ENCODE measurements at places on chromosomes 11 and 22. TPM values are rescaled to one million over a fixed set of nuclear protein-coding genes. Genes with fewer than 3 reads are reported as not detected.

DNA sequence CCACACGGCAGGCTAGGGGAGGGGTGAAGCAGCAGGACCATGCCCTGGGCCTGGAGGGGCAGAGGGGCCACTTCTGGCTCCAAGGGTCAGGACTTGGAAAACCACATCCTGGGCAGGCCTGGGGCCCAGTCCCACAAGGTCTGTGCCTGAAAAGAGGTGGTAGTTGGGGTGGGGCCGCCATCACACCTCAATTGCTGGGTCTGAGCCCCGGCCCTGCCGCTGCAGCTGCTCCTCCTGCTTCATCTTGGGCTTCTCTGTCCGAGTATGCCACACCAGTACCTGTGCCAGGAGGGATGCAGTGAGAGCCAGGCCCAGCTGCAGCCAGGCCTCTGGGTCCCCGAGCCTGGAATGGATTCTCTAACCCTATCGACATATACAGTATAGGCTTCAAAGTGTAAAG is 2.5 kb downstream of the ROM1 start:
- DNase-seq, result no peak

GRCh38 chr11:11988099-11988651 is 20.3 kb downstream of the DKK3 start:
- no peak for DNase-seq

GRCh38 chr11:134993691-134994243 is 581.7 kb upstream of the B3GAT1 start:
- no peak for DNase-seq

- DNase-seq, result no peak
These were observed 82.4 kb upstream of the EIF3D start for GRCh38 chr22:36611241-36611976.

DNA sequence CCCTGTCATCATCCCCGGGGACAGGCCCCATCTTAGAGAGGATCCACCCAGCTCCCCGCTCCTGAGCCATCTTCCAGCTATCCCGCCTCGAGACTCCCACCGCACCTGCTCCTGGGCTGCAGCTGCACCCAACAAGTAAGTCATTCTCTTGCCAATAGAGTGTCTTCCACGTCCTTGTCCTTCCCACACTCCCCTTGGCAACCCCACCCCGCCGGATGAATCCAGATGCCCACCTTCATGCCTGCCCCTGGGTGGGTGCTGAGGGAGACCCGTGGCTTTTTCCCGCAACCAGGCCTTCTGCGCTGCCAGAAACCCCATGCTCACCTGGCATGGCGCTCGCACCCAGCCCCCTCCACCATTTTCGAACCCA is 11.1 kb upstream of the C11orf24 start:
- no peak for DNase-seq

GRCh38 chr11:83158965-83159901 is 2.3 kb downstream of the PCF11 start:
- DNase-seq, result peak; percentile 31

GRCh38 chr11:103844327-103845215 is 191.9 kb upstream of the DDI1 start:
- DNase-seq, result no peak

- no peak for DNase-seq
These were observed 352.5 kb upstream of the CCDC179 start for GRCh38 chr11:23212807-23213206.

DNA sequence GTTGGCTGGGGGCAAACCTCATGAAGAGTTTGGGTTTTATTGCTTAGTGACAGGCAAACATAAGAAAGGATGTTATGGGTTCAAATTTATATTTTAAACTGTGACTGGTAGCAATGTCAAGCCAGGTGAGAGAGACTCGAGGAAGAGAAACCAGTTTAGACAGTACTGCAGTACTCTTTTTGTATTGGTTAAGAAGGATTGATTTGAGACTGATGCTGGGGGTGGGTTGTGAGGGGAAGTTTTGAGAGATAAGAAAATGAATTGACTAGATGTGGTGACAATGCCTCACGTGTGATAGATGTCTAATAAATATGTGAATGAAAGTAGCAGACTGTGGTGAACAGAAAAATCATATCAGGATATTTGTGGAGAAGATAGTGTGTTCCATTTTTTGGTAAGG is 142.4 kb downstream of the DDX10 start:
- no peak for DNase-seq

DNA sequence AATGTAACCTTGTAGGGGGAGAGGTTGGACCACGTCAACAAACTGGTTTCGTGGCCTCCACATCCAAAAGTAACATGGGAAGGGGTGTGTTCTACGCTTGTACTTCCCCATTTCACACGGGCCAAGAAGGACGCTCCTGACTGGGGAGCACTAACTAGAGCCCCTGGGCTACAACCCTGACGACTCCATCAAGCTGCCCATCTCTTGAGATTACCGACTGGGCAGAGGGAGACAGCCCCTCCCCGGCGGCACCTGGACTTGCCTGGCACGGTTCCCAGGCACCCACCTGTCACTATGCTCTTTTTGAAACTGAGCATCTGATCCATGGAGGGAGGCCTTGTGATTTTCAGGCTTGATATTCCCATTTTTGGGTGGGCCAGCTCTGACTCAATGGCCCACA is 68.5 kb downstream of the SHANK2 start:
- DNase-seq, result no peak

GRCh38 chr11:11521306-11522002 is 100.4 kb downstream of the GALNT18 start:
- DNase-seq, result no peak

GRCh38 chr11:26442131-26442530 is 110.2 kb downstream of the ANO3 start:
- no peak for DNase-seq

GRCh38 chr22:31337178-31337577 is 9.0 kb downstream of the PATZ1 start:
- no peak for DNase-seq

- DNase-seq, result no peak
These were observed 11.0 kb downstream of the RRAS2 start for GRCh38 chr11:14347991-14348390.

GRCh38 chr11:121460941-121461514 is 8.3 kb upstream of the SORL1-AS1 start:
- no peak for DNase-seq

GRCh38 chr11:57361926-57362325 is 19.0 kb downstream of the PRG3 start:
- no peak for DNase-seq

GRCh38 chr11:63866211-63866610 is 27.3 kb downstream of the MARK2 start:
- peak; percentile 72 for DNase-seq

DNA sequence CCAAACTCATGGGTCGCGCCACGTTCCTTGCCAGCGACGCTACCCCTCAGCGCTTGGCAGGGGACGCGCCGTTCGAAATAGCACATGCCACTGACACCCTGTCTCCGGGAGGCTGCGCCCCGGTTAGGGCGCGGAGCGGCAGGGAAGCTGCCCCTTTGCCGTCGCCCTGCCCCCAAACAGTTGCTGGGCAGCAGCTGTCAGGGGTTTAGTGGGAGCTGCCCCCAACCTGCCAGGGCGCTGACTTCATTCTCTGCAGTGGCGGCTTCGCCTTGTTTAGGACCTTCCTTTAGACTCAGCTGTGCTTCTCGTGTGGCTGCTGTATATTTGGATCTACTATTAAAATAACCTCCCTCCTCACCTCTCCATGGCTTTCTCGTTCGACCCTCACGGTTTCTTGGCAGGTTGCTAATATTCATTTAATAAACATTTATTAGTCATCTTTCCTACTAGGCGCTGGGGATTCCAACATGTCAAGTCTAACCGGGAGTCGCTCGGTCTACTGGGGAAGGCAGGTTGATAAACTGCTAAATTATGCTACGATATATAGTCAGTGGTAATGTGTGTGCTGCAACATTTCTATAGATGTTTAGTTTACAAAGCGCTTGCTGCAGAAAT is 782 bp downstream of the TMEM109 start:
- DNase-seq, result peak; percentile 51

GRCh38 chr11:85377901-85378300 is 249.2 kb downstream of the DLG2 start:
- DNase-seq, result peak; percentile 24

- DNase-seq, result peak; percentile 41
These were observed at the start of gene FAM83F for GRCh38 chr22:39994566-39995392. Gene FAM83F (plus strand): TSS chr22:39994954. CDS start chr22:39995043, 89 bp downstream.

- DNase-seq, result peak; percentile 62
These were observed 28.8 kb downstream of the FLRT1 start for GRCh38 chr11:64064374-64065140.

GRCh38 chr11:45647329-45647728 is 18.1 kb downstream of the CHST1 start:
- DNase-seq, result no peak

DNA sequence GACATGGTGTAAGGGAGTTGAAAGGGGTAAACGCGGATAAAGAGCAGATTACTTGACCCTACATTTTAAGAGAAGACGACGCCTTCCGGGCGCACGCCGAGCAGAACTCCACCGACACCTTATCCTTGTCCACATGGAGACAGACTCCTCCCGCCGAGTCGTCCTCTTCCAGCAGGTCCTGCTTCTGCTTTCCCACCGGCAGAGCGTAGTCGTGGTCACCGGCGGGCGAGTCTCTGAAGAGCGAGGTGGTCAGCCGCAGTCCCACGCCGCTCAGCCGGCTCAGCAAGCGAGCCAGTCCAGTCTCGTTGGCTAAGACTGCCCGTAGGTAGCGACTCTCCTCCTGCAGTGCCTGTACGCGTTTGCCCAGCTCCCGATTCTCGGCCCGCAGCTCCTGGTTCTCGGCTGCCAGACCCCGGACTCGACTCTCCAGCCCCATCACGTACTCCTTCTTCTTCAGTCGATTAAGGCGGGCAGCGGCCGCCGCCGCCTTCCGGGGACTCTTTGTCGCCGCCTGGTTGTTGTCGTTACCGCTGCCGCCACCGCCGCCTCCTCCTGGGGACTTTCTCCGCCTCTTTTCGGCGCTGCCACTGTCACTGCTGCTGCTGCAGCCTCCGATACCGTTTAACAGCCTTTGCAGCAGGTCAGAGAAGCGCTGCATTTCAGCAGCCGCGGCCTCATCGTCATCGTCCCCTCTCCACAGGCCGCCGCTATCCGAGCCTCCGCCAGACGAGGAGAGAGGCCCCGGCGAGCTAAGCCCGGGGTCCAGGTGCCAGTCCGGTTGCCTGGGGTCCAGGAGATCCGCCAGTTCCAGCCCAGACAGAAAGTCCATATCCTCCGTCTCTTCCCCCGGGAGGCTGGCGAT is 945 bp downstream of the CREBZF start:
- DNase-seq, result peak; percentile 89

GRCh38 chr22:29765905-29766631 is 739 bp downstream of the ZMAT5 start:
- peak; percentile 5 for DNase-seq

DNA sequence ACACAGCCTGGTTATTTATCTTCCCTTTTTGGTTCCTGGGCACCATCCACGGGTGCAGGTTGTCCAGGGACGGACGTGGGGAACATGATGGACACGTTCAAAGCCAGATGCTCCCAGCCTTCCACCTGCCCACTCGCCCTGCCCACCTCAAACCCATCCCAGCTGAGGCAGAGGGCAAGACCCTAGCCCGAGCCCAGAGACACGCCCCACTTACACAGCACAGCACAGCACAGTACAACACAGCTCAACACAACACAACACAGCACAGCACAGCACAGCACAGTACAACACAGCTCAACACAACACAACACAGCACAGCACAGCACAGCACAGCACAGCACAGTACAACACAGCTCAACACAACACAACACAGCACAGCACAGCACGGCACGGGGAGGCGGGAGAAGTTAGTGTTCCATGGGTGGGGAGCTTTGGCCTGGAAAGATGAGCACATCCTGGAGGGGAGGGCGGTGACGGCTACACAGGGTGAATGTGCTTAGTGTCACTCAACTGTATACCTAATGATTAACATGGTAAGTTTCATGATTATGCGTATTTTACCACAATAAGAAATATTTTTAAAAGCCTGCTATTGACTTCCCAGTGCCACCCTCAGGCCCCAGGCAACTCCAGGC is 1507.5 kb downstream of the BRD1 start:
- DNase-seq, result no peak

- DNase-seq, result no peak
These were observed 155.7 kb downstream of the ATG16L2 start for GRCh38 chr11:72969894-72970335.

DNA sequence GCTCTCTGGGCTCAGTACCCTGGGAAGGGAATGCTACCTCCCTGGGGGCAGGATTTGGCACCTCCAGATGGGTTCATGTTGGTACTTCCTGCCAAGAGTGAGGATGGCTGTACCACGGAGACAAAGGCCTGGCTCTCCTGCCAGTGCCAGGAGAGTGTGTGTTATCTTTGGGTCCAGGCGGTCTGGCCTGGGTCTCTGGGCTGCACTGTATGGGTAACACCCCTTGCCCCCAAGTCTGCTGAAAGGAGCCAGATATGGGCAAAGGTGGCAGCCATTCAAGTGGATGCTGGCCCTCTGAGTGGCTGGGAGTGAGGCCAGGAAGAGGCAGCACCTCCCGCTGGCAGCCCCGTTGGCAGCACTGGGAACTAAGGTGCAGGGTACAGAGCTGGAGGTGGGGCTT is 91.5 kb downstream of the NECTIN1 start:
- DNase-seq, result no peak

DNA sequence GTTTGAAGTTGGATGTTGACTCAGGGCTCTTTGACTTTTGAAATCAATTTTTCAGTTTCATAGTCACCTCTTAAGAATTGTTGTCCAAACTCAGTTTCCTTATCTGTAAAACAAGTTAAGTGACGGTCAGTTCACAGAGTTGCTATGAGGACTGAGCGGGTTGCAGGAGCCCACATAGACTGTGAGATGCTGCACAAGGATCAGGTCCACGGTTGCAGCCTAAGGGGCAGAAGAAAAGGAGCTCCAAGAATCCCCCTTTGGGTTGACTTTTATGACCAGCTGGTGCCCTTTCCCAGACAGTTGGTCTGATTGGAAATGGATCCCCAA is 55.5 kb upstream of the TIMP3 start:
- DNase-seq, result no peak

- peak; percentile 81 for DNase-seq
These were observed 20.3 kb upstream of the PPP6R3 start for GRCh38 chr11:68440224-68440623.

- no peak for DNase-seq
These were observed 2.1 kb downstream of the INCENP start for GRCh38 chr11:62125881-62126280.

- no peak for DNase-seq
These were observed 132.2 kb upstream of the PITPNB start for GRCh38 chr22:28051091-28051786.

NDUFS3 gene
- 90.5 TPM for polyA plus RNA-seq

PGGHG gene
- 112 TPM for polyA plus RNA-seq

EXT2 gene
- 18.0 TPM for polyA plus RNA-seq

GPR152 gene
- polyA plus RNA-seq, result not detected

MIOX gene
- 0.08 TPM for polyA plus RNA-seq

TMEM191C gene
- polyA plus RNA-seq, result 2.3 TPM

EFCAB6 gene
- 1.9 TPM for polyA plus RNA-seq

DDX10 gene
- 16.0 TPM for polyA plus RNA-seq

HBE1 gene
- not detected for polyA plus RNA-seq

RNF215 gene
- 10.4 TPM for polyA plus RNA-seq

CAVIN3 gene
- polyA plus RNA-seq, result 59.1 TPM

MICAL2 gene
- 38.2 TPM for polyA plus RNA-seq

MS4A4A gene
- 155 TPM for polyA plus RNA-seq

PLEKHA7 gene
- 13.6 TPM for polyA plus RNA-seq

Data from lung (tissue), 17 donors.